ENCODE measurements at places on chromosomes 5 and 9.

- DNase-seq, result no peak
These were observed 10.0 kb downstream of the INSYN2B start for GRCh38 chr5:169970339-169970738.

DNA sequence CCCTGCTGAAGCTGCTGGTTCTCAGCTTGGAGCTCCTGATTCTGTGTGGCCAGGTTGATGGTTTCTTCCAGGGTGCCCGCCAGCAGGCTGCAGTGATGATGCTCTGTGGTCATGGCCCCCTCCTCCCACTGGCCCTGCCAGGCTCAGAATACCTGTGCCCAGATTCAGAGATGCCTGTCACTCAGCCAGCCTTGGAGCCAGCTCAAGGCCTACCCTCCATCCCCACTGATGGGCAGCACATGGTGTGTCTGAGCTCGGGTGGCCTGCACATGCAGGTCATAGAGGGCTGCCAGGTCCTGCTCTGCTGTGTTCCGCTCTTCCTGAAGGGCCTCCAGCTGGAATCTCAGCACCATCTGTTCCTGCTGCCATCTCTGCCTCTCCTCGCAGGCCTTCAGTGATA, 5.4 kb downstream of the SLC35A4 start:
- DNase-seq, result no peak

- DNase-seq, result no peak
These were observed 84.3 kb upstream of the MELK start for GRCh38 chr9:36488389-36488756.

GRCh38 chr9:133591116-133591910, 17.9 kb downstream of the FAM163B start:
- DNase-seq, result no peak

DNA sequence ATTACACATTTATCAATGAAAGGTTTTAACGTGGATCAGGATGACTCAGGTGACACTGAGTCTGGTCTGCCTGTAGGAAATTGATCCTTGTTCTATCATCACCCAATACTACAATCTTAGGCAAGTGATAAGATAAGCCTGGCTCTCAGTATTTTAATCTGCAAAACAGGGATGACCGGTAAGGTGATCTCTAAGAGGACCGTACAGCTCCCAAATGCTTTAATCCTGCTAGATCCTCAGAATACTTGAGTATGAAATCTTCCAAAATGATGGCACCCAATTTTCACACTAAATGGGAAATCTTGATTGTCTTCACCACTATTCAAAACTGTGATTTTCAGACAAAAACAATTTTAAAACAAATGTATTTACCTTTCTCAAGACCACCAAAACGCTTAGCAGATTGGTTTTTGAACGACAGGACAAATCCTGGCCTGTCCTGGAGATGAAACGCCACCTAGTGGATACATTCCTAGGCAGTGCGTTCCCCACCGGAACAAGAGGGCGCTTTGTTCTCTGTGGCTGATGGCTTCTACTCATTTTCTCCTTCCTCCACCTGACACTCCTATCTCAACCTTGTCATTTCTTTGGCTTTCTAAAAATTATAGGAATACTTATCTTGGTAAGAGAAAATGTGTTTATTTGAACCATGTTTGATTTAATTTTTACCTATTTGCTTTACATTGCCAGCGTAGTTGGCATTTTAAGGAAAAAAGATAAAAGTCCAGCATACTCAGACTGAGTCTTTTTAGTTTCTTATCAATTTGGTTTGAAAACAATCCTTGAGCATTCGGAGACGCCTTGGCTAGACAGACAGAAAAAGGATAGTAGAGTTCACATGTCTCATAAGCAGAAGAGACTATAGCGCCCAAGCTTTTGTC, 41.2 kb upstream of the VCAN start:
- peak; percentile 9 for DNase-seq

- DNase-seq, result no peak
These were observed 324.9 kb upstream of the IRX4 start for GRCh38 chr5:2207416-2208238.

- no peak for DNase-seq
These were observed 32.9 kb downstream of the RALGPS1 start for GRCh38 chr9:126947529-126947928.

GRCh38 chr5:103424453-103425205, 138.0 kb downstream of the NUDT12 start:
- no peak for DNase-seq

- no peak for DNase-seq
These were observed 24.1 kb upstream of the CDH9 start for GRCh38 chr5:27062451-27062850.

DNA sequence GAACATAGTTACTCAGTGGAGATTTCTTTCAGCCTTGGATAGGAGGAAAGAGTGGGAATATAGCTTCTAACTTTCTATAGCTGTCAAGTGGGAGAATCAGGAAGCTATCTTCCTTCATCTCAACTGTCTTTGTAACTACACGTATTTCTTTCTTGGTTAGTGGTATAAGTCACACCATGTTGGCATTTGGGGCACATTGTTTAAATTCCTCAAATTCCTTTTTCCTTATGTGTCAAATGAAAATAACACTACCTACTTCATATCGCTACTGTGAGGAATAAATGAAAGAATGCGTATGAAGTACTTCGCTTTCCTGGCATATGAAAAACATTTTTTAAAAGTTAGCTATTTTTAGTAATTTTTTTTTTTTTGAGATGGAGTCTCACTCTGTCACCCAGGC, 1082.5 kb upstream of the WWC1 start:
- DNase-seq, result no peak

DNA sequence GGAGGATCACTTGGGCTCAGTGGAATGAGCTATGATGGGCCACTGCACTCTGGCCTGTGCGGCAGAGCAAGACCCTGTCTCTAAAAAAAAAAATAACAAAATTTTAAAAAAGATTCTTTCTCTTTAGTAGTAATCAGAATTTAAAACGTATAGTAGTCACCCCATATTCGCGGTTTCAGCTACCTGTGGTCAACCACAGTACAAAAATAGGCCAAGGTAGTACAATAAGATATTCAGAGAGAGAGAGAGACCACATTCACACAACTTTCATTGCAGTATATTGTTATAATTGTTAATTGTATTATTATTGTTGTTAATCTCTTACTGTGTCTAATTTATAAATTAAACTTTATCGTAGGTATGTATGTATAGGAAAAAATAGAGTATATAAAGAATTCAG, 18.7 kb downstream of the INIP start:
- DNase-seq, result no peak

- no peak for DNase-seq
These were observed 108.7 kb downstream of the LIFR start for GRCh38 chr5:38447786-38448185.

- DNase-seq, result no peak
These were observed 120.8 kb upstream of the ZNF608 start for GRCh38 chr5:124867137-124867704.

DNA sequence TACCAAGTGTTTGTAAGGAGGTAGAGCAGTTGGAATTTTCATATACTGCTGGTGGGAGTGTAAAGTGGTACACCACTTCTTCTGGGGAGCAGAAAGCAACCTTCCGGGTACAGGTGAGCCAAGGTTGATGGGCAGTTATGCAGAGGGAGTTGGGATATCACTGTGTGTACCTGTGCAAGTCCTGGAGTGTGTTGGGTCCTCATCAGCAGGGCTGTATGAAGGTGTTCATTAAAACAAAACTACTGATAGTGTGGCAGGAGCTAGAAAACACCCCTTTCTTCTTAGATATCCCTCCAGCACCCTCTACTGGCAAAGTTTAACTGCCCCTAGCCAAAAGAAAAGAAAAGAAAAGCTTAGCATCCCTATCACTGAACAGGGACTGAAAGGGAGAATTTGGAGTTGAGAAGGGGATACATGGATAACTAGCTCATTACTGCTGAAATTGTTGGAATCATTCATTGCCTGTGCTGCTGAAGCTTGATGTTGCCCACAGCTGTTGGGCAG, 10.7 kb downstream of the MARCHF6 start:
- DNase-seq, result no peak

- no peak for DNase-seq
These were observed 76.3 kb upstream of the ORM1 start for GRCh38 chr9:114246558-114246957.

DNA sequence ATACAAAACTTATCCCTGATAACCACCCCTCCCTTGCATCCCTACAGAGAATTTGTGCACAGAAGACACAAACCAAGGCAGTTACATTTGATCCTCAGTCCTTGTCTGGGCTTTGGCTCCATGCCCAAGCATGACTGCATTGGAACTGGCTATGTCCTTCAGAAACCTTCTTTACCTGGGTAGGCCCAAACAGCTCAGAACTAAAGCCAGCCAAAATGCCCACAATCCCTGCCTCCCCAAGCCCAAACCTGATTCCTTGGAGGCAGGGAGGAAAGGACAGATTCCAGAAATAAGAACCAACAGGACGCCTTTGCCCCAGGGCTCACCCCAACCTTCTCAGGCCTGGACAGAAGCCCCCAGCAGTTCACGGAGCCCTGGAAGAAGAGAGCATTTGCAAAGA, 8.2 kb downstream of the IL17B start:
- DNase-seq, result no peak

GRCh38 chr5:114782177-114782576, 387.5 kb downstream of the TRIM36 start:
- DNase-seq, result no peak

DNA sequence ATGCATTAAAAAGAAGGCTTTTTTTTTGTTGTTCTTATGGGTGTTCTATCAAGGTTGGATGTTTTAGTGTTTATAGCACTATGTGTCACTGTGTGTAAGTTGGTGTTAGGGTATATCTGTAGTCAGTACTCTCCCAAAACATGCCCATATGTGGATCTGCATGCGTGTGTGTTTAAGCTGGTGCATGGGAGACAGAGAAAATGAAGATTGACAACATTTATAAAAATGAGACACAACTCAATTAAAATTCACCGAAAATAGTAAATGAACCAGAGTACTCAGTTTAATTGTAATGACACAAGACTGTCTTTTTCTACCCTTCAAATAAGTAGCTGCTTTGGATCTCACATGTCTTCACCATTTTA, 323.4 kb downstream of the TMEM161B start:
- DNase-seq, result no peak

- DNase-seq, result no peak
These were observed 36.7 kb downstream of the PROP1 start for GRCh38 chr5:177959315-177959714.

- no peak for DNase-seq
These were observed 20.2 kb upstream of the WHRN start for GRCh38 chr9:114525513-114525912.

GRCh38 chr9:71895955-71896354, 15.0 kb downstream of the ABHD17B start:
- no peak for DNase-seq

DNA sequence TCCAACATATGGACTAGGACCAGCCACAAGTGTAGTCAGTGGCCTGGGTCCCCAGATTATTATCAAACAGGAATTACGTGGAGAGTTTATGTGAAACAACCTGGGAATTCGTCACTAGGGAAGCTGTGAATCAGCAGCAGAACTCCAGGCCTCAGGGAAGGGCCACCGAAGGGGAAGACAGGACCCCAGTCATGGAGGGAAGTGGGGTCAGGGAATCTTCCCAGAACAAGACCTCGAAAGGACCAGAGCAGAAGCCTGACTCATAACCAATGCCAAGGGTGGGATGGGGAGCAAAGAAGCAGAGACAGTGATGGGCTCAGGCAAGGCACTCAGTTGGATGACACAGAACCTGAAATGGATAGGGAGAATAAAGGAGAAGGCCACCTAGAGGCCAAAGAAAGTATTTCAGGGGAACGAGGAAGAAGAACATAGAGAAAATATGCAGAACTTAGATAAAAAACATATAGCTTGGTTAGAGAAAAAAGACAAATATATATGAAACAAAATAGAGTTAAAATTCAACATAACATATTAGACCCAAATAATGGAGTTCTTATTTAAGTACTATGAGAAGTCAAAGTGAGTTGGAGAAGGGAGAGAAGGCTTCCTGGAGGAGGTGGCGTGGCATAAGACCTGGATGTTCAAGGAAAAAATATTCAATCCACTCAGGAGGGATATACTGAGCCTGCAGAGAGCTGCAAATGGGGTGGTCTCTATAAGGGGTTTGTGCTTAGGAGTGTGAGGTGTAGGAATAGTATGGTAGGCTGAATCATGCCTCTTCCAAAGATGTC, 66.7 kb upstream of the CAST start:
- DNase-seq, result no peak

GRCh38 chr5:58776559-58776958, 193.7 kb downstream of the RAB3C start:
- DNase-seq, result no peak

GRCh38 chr9:80144406-80144805, 572.6 kb downstream of the TLE4 start:
- no peak for DNase-seq

- DNase-seq, result no peak
These were observed 127.6 kb downstream of the SLC28A3 start for GRCh38 chr9:84212982-84213381.

GRCh38 chr5:17694914-17695313, 60.7 kb downstream of the TAF11L14 start:
- no peak for DNase-seq

DNA sequence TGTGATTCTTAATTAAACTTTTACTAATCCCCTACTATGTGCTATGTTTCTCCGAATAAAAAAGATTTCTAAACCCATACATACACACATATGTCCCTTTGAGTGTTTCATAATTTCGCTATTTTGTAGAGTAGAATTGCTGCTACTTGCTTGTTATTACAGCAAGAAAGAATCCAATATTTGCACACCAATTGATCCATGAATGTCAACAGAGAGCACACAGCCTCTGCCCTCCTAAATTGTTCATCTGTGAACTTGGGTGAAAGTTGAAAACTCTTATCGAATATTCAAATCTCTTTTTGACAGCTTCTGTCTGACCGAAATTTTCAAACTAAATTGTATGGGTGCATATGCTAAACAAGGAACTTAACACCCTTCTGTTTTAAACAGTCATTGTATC, 83.4 kb upstream of the RASEF start:
- DNase-seq, result no peak

DNA sequence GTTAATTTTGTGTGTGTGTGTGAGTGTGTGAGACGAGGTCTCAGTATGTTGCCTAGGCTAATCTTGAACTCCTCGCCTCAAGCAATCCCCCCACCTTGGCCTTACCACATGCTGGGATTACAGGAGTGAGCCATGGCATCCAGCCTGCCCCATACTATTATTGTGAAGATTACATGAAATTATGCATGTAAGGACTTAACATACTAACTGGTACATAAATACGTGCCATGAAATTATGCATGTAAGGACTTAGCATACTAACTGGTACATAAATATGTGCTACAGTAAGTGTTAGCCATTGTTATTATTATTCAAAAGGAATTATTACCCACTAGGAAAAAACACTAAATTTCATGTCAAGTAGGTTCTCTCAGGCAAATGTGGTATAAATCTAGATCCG, 16.2 kb downstream of the DMGDH start:
- DNase-seq, result no peak

- DNase-seq, result no peak
These were observed 252.3 kb downstream of the FANCC start for GRCh38 chr9:95065224-95065623.

DNA sequence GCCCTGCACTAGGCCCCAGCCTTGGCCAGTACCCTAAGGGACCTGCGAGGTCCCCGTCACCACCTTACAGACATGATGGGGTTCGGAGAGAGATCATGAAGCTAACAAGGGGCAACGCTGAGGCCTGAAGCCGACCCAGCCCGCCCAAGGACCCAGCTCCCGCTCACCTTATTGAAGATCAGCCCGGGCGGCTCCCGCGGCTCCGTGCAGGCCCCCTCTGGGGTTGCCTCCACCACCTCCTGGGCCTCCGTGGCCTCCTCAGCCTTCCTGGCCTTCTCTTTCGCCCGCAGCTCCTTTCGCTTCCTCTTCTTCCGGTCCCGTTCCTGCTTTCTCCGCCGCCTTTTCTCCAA, 3.6 kb downstream of the SURF6 start:
- DNase-seq, result no peak

Measured in stimulated activated CD8-positive, alpha-beta memory T cell treated with anti-CD3 and anti-CD28 coated beads, Interleukin-2, amount 100 ng/mL, for 48 hours (primary cell).